ENCODE measurements at places on chromosomes 5 and 9.

- no peak for DNase-seq
Observed at GRCh38 chr5:102759700-102760099, 4.6 kb downstream of the PAM start.

DNA sequence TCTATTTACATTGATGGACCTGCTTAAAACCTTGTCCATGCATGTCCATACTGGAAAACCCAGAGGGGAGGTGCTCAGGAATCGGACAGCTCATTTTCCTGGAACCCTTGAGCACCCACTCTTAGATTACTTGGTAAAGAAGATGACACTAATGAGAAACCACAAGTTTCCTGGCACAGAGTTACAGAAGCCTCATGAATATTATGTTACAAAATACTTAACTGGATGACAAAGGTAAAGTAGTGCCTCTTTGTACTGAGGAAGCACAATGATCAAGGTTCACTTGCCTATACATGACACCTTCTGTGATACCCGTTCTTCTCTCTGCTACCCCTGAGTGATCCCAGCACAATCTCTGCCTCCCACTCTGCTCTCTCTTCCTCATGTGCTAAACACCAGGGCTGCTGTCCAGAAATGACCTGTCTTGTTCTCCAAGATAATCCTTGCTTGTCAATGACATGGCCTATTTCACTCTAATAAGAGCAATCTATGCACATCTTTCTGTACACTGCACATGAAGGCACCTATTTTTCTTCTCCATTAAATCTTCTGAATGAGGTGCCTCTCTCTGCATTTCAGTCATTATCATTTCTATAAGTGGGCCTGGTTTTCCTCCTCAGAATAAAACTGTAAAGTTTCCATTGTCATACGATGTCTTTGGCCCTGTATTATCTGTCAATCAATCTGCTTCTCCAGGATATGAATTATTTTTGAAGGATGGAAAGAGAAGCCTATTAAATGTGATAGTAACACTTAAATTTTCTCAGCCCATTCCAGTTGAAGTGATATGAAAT lies 684.0 kb upstream of the ACO1 start:
- DNase-seq = no peak

GRCh38 chr5:52808316-52808901 lies 20.7 kb downstream of the ITGA1 start:
- DNase-seq = no peak

DNA sequence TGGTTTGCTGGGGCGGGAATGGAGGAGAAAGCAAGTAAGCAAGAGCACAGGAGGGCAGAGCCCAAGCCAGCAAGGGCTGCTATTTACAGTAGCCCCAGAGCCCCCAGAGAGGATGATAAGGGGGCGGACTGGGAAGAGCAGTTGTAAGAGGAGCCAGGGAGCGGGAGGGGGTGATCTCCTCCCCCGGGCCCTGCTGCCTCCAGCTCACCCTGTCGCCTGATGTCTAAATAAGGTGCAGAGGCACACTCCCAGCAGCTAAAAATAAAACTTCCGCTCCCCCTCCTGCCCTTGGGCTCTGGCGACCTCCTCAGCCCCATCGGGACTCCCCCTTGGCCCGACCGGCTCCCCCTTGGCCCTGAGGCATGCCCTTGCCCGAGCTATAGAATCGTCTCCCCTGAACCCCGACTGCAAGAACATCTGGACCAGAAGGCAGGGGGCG lies 14.4 kb upstream of the CCDC69 start:
- no peak for DNase-seq

DNA sequence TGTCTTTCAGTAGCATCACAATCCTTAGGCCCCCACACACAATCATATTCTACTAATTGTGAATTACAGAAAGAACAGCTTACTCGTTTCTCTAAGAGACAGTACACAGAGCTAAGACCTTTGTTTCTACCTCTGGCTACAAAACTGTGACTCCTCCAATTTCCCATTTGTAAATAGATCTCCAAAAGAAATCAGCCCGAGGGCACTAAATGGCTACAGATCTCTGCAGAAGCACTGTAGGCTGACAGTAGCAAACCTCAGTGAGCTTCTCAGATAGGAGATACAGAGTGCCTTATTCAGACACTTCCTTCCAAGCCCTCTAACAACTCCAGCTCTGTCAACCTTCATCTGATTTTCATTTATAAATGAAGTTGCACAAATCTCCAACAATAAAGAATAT lies 51.0 kb downstream of the EFNA5 start:
- DNase-seq = no peak

DNA sequence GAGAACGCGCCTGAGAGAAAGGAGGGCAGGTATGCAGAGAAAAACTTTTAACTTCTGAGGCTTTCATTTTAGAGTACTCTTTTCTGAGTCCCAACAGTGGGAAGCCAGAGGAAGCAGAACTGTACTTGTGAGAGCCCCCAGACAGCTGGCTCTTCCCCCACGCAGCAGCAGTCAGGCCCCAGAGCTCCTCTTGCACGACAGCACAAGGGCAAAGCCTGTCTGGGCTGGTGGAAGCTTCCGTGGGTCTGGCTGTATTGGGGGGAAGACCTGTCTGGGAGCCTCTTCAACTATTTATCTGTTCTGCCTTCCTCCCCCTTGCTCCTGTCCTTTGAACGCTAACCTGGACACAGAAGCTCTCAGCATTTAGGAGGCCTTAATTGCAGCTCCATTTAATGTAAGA lies 68.2 kb downstream of the THBS4 start:
- DNase-seq = no peak

DNA sequence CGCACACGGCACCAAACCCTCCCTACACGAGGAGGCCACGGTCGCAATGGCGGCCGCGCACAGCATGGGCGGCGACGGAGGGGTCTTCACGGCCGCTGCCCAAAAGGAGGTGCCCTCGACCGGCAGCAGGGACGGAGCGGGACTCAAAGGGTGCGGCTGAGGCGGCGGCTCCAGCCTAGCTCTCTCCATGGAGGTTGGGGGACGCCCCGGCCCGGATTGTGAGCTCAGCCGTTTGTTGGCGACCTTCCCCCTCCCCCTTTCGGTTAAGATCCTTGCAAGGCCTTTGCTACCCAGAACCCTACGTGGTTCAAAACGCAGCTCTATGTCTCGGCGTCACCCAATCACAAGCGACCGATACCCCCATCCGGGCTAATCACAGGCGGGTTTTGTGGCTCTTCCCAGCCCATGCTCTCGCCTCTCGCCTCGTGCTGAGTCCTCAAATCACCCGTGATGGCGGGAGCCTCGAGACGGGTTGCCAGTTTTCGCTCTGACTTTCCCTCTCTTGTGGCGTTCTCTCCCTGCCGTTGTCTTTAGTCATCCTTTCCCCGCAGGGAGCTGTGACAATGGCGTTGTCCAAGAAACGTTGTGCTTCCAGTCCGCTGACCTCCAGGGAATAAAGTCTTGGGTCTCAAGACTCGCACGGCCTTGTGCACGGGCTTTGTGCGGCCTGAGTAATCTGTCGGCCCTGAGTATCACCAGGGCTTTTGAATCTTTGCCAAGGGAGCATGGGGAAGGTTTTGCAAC lies 19.5 kb downstream of the C5orf52 start:
- DNase-seq = no peak

- DNase-seq = no peak
Observed at GRCh38 chr5:82211855-82212572, 66.1 kb downstream of the RPS23 start.
